ENCODE measurements at places on chromosomes 3 and 15.

DNA sequence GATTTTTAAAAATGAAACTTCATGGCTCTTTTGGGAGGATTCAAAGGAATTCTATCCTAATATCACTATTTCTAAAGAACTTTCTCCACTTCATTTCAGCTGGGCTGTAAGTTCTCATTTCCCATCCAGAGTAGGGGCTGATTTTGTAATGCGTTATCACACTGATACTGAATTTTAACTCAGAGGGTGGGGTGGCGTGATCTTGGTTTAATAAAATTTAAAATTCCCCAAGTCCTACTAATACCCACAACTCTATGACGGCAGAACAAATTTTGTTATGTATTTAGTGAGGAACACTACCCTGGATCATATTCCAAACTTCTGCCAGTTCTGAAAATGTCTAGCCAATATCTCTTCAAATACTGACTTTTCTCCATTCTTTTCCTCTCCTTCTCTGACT lies 92.7 kb downstream of the ASB7 start:
- DNase-seq: no peak

- no peak for DNase-seq
Measured at GRCh38 chr3:152276681-152277080, 8.0 kb downstream of the MBNL1 start.

DNA sequence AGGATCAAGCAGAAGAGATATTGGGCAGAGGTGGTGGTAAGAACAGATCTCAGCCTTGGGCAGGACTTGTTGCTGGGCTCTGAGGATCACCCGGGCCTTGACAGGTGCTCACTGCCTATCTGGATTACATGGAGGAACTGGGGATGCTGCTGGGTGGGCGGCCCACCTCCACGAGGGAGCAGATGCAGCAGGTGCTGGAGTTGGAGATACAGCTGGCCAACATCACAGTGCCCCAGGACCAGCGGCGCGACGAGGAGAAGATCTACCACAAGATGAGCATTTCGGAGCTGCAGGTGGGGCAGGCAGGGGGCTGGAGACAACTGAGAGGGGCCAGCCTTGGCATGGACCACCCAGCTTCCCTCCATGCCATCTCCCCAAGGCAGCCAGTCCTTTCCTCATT lies 7.9 kb downstream of the ECE2 start:
- no peak for DNase-seq

DNA sequence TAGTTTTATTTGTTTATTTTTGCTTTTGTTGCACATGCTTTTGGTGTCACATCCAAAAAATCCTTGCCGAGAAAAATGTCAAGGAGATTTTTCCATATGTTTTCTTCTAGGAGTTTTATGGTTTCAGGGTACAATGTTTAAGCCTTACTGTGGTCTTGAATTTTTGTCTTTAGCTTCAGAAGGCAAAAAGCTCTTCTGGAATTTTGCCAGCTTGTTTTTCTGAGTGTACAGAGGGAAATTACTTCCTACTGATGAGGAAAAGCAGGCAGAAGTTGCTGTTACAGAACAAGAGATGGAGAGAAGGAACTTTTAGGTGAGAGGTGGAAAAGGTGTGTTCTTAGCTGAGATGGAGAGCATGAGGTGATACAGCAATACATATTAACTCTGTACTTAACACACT lies 59.6 kb downstream of the UBE2E2 start:
- DNase-seq: no peak

DNA sequence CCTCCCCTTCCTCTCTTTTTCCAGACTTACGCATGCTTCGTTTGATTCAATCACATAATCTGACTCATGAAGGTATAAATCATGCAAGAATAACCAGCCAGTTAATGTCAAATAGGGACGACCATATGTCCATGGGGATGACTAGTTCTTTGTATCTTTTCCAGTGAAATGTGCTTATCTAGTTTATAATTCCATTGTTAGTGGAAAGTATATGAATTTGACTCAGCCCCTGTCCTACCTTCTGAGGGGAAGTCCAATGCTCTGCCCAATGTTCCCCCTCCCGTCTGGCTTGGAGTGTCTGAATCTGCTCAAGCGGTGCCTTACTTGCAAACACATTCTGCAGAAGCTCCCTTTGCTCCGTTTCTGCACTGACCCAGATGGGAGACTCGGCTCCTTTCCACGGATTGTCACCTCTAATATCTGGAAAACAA lies 55.0 kb upstream of the EPHB3 start:
- DNase-seq: no peak

- DNase-seq: no peak
Measured at GRCh38 chr15:50916400-50916799, 7.9 kb downstream of the AP4E1 start.

DNA sequence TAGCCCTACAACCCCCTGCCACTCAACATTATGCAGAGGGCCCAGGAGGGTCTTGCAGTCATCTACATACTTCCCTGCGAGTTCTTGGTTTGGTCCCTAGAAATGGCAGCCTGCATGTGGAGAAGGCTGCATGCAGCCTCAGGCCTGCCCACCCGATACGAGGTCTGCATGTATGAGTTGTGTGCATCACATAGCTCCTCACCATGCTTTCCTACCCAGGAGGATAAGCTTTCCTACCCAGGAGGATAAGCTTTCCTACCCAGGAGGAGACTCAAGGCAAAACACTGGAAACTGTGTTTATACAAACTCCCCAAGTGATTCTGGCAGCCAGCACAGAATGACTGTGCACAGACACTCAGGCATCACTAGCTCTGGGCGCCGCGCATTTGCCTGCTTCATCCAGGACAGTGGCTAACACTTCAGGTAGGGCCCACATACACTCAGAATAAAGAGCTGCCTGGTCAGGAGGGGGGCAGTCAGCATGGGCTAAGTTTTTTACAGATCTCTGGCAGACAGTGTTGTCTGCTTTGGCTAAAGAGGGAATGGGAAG lies 187.7 kb downstream of the THSD4 start:
- DNase-seq: no peak

DNA sequence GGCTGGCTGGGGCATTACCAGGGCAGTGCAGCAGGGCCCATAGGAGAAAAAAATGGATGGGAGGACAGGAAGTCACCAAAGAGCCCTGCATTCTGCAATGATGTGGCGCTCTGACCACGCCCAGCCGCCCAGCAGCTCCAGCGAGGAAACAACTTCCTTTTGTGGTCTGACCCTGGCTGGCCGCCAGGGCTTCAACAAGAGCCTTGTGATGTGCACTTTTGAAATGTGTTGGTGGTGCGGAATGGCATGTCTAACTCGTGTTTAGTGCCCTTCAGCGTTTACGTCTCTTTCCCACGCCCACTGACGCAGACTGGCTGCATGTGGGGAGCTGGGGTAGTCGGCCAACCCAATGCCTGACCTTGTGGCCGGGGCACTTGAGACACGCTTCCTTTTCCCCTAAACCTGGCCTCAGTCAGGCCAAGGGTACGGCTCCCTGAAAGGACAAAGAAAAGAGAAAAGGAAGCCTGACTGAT lies 81.9 kb upstream of the CTNNB1 start:
- DNase-seq: peak; percentile 42

DNA sequence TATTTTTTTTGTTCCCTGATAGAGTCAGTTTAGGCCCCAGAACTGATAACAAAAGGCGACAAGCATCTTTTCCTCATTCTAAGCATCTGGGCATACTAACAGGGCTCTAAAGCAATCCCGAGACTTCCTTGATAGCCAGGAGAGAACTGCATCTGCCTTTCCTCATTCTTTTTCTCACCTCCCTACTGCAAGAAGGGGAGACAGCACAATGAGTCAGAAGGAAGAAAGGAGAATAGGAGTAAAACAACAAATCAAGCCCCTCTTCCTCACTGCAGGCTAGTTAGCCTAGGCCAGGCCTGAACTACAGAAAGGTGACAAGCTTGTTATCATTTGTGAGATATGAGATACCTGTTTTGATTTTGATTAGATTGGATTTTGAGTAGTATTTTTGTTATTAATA lies 97.9 kb downstream of the NAALADL2 start:
- no peak for DNase-seq

- no peak for DNase-seq
Measured at GRCh38 chr15:80523746-80524145, 119.6 kb downstream of the ARNT2 start.

DNA sequence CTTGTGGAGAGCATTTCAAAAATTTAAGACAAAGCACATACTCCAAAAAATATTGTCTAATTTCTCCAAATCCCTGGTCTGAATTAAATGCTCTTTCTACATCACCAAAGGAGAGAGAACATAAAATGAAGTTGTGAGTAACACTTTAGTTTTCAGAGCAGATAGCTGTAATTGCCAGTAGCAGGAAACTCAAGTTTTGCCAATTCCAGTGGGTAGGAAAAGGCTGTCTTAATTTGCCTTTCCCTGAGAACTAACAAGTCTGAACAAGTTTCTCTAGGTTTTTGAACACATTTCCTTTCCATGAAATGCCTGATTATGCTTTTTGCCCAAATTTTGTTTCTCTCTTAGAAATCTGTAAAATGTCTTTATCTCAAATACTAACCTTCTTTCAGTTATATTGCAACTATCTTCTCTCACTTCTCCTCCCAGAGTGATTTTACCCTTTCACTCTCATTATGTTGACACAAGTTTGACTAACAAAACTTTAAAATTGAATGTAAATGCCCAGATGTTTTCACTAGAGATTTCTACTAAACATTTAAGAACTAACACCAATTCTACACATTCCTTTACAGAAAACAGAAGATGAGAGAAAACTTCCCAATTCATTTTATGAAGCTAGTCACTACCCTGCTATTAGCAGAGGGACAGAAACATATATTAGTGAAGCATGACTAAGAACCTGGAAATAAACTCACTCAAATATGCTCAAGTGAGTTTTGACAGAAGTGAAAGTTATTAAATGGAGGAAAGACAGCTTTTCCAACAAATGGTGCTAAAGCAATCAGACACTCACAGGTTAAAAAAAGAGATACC lies 38.4 kb downstream of the RFX7 start:
- no peak for DNase-seq

DNA sequence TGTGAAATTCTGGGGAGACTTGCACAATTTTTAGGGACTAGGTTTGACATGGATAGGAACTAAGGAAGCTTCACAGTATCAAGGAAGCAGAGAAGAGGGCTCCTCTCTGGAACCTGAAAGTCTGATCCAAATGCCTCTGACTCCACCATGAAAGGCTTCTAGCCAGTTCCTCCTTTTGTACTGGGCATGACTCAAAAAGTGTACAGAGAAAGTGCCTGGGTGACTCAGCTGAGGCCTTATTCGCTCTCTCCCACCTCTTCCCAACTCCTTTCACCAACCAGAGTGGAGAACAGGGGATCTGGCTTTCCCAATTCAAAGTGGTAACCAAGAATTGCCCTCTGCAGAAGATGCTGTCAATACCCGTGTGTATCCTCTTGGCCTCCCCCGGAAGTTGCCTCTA lies 342.9 kb upstream of the PROK2 start:
- DNase-seq: no peak

GRCh38 chr15:57920911-57921310 lies 144.6 kb downstream of the ALDH1A2 start:
- no peak for DNase-seq

- DNase-seq: no peak
Measured at GRCh38 chr15:69610277-69610676, 157.7 kb downstream of the RPLP1 start.

DNA sequence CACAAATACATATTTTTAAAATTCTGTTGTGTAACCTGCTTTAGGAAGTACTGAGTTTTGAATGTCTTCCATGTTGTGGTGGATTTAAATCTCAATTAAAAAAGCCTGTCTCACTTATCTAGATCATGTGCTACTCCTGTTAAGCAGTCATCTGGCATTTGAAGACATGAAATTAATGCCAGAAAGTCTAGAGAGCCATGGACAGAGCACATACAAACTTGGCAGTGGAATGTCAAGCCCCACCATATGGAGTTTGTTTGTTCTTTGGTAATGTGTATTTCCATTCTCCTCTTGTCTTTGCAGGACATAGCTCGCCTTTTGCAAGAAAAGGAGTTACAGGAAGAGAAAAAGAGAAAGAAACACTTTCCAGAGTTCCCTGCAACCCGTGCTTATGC lies 39.3 kb upstream of the UTS2B start:
- DNase-seq: no peak

GRCh38 chr3:58535531-58536500 lies 1.2 kb downstream of the ACOX2 start:
- DNase-seq: no peak

Data from nucleus accumbens (tissue), 56 donors.